ENCODE measurements at places on chromosomes 11 and 22.

DNA sequence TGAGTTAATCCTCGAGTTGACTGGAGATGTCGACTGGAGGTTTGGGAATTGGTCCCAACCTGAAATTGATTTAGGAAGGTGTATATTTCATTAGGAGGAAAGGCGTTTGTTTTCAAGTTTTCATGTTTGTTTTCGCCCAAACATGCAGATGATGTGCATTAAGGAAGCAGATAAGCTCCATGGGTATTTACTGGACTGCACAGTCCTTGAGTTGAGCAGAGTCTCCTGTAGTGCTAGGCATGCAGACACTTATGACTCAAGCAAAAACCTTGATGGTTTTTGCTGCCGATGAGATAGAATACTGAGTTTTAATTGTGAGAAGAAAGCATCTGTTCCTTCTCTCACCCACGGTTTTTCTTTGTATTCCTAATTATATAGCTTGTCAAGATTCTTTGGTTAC, 27.9 kb downstream of the CABIN1 start:
- DNase-seq, result no peak

DNA sequence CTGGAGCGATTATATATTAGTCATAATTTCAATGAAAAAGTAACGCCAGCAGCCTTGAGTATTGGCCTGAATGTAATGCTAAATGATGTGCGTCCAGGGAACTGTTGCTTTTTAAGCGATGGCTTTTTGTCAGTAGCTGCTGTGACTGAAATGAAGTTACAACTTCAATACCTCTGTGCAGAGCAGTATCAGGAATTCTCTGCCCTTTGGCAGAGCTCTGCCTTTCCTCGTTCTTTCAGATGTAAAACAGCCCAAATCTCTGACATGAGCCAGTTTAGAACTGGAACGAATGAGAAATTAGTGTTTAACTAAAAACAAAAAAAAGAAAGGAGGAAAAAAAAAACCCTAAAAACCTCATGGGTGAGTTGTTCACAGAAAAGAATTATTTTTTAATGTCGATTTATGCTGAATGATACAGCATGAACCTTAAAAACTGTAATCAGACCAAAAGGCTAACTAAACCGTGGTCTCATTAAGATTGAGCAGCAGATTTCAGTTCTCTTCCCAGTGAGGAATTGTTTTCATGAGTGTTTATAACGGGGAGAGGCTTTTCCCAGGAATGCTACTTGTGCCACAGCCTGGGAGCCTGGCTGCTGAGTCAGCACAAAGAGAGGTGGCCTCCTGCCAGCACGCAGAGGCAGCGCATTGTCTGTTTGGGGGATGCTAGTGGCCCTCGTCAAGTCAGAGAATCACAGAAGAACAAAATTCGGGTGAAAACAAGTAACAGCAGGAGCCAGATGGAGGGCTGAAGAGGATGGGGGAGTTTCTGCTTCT, 146.2 kb upstream of the RASSF10 start:
- no peak for DNase-seq

DNA sequence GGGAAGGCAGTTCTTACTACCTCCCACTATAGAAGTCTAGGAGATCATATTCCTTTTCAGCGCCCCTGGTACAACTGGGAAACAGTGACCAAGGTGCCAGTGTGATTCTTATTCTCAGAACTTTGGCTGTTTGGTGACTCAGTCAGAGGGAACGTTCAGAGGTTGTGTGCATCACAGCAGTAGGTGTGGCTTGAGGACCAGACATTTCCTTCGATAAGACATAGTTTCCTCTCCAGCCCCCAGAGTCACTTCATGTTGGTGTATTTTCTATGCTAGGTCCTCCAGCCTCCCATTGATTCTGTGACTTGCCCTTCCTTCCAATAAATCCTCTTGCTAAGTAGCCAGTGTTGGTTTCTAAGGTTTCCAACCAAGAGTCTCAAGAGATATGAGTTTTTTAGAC, 171.9 kb upstream of the MPPED2 start:
- DNase-seq, result no peak

DNA sequence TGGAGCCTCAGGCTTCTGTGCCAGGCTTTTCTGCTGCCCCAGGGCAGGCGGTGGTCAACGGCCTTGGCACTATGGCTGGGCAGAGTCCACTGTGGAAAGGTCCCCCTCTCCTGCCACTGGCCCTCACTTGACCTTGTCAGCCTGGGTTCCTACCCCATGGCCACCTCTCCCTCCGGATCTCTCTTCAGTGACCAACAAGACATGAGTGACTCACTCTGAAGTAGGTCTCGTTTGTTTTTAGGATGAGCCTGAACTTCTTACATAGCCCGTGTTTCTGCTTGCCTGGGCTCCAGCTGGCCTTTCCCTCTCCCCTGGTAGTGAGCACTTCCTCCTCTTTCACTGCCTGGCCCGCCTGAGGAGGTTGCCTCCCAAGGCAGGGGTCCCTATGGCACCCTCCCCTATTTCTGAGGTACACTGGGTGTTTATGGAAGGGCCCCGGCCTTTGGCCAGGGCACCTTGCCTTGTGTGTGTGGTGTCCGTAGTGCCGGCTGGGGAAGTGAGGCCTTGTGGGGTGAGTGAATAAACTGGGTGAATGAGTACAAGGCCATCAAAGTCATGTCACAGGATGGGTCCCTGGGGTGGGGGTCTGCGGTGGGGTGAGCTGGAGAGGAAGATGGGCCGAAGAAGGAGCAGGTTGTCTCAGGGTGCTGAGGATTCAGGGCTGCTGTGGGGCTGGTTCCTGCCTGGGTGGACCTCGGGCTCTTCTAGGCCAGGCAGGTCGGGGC, 5.0 kb downstream of the SHANK3 start:
- no peak for DNase-seq

DNA sequence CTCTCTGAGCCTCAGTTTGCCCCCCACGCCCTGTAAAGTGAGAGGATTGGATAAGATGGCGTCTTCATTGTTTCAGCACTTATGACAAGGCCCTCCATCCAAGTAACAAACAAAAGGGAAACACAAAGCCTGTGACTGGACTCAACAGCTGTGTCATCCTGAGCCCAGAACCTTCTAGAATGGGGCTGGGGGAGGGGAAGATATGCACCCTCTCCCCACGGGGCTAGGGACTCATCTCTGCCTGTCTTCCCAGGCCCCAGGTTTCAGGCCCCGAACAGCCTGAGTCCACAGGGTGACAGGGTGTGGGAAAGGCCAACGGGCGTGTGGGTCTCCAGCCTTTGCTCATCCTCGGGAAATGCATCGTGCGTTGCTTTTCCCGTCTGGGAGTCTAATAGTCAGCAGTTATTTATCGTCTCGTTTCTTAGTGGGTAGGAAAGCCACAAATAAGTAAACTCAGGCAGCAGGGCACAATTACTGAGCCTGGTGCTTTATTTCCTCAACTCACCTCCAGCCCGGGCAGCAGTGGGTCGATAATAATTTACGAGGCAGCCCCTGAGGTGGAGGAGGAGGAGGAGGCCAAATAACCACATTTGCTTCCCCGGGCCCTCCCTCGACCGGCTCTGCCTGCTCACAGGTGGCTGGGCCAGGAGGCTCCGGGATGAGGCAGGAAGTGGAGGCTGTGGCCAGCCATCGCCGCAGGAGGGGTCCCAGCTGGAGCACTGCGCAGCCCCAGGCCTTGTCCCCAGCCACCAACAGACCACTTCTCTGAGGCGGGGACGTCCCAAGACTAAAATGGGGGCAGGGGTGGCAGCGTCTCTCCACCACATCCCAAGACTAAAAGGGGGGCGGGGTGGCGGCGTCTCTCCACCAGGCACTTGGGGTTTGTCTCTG, 54.4 kb downstream of the FLRT1 start:
- DNase-seq, result no peak

DNA sequence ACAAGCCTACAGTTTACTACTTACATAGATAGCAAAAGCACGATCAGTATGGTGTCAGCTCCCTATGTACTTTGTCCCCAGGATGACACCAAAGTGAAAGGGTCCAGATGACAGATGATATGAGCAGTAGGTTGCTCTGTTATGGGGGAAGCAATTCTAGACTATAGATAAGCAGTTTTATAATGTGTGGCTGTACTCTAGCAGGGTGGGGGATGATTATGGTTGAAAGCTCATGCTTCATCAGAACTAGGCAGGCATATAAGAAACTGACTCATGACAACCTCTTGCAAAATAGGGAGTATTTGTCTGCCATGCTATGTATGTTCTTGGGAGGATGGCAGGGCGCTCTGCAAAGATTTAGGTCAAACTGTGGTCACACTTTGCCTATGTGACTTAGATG, 158.2 kb upstream of the ZBED5 start:
- DNase-seq, result no peak

- DNase-seq, result no peak
These were observed 71.5 kb downstream of the FCHSD2 start for GRCh38 chr11:73070653-73071052.

GRCh38 chr11:123815122-123815521, 9.0 kb upstream of the OR6M1 start:
- DNase-seq, result no peak

DNA sequence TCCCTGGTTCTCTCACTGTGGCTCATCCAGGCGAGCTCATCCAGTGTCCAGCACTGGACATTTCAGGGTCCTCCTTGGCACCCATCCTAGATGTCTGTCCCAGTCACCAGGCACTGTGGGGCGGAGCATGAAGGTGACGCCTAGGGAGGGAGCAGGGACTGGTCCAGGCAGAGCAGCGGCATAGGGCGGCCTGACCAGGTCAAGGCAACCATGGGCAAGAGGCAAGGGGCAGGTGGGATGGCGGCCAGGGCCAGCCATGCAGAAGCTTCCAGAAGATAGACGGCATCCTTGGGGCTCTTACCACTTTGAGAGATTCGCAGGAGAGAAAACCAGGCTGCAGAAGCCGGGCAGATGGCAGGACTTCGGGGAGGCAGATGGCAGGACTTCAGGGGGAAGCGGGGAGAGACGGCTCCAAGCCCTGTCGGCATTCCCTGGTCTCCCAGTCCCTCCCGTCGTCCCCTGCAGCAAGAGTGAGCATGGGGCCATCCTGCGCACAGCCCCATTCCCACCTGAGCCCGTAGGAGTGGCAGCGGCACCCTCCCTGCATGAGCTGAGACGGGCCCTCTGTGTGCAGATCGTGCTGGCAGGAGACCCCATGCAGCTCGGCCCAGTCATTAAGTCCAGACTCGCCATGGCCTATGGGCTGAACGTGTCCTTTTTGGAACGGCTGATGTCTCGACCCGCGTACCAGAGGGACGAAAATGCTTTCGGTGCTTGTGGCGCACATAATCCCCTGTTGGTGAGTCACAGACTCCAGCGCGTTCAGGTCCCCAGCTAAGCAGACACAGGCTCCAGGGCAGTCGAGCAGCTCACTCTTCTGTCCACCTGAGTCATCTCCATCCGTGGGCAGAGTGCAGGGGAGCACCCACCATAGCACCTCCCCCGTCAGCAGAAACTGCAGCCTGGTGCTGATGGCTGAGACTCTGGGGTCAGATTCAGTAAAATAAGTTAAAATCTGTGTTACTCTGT, 20.1 kb upstream of the PANX2 start:
- DNase-seq, result no peak

- DNase-seq, result no peak
These were observed 624.5 kb upstream of the CHORDC1 start for GRCh38 chr11:90847268-90847886.

DNA sequence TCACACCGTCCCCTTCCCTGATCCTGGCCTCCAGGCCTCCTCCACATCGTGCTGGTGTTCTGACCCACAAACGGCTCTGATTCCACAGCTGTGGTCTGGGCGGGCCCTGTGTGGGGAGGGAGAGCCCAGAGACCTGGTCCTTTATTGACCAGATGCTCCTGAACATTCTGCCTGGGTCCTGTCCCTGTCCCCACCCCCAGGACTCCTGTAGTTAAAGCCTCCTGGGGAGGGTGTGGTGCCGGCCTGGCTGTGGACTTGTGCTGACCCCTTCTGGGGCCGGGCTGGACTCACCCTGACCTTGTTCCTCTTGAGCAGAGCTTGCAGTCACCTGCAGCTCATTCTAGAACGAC, 128.7 kb downstream of the CTTN start:
- no peak for DNase-seq

Data from effector CD4-positive, alpha-beta T cell (primary cell).